ENCODE measurements at places on chromosomes 11 and 22. TPM values are rescaled to one million over a fixed set of nuclear protein-coding genes. Genes with fewer than 3 reads are reported as not detected.

KRTAP5-9 gene
- not detected for polyA plus RNA-seq

CCDC81 gene
- polyA plus RNA-seq: 2.6 TPM

DUSP8 gene
- 0.59 TPM for polyA plus RNA-seq

OR5A1 gene
- not detected for polyA plus RNA-seq

FBXO7 gene
- polyA plus RNA-seq: 125 TPM

ARFIP2 gene
- 68.9 TPM for polyA plus RNA-seq

HTR3A gene
- polyA plus RNA-seq: not detected

VPREB1 gene
- polyA plus RNA-seq: not detected

NAALADL1 gene
- polyA plus RNA-seq: 0.59 TPM

TMEM223 gene
- polyA plus RNA-seq: 102 TPM

SDF2L1 gene
- polyA plus RNA-seq: 28.2 TPM

MOV10L1 gene
- polyA plus RNA-seq: 1.1 TPM

KLHL35 gene
- 3.4 TPM for polyA plus RNA-seq

RABL2B gene
- 33.0 TPM for polyA plus RNA-seq

AGBL2 gene
- 1.7 TPM for polyA plus RNA-seq

GGTLC3 gene
- 2.2 TPM for polyA plus RNA-seq

RASL10A gene
- 3.5 TPM for polyA plus RNA-seq

WNT11 gene
- 87.9 TPM for polyA plus RNA-seq

GTF2H1 gene
- 26.1 TPM for polyA plus RNA-seq

MRTFA gene
- 44.7 TPM for polyA plus RNA-seq

SLC37A2 gene
- polyA plus RNA-seq: 0.22 TPM

PARVG gene
- not detected for polyA plus RNA-seq

ABTB2 gene
- 55.4 TPM for polyA plus RNA-seq

CSRP3 gene
- polyA plus RNA-seq: 869 TPM

PRDM11 gene
- 11.3 TPM for polyA plus RNA-seq

NLRP14 gene
- 1.4 TPM for polyA plus RNA-seq

PRG3 gene
- polyA plus RNA-seq: not detected

OR4D5 gene
- not detected for polyA plus RNA-seq

FJX1 gene
- 5.4 TPM for polyA plus RNA-seq

Data from cardiac muscle cell (in vitro differentiated cells and primary cell).